Occipital lobe (tissue), 3 donors: ENCODE measurements at places on chromosomes 3 and 15.

GRCh38 chr3:58474348-58474911 lies 17.5 kb upstream of the KCTD6 start:
- no peak for DNase-seq

- no peak for DNase-seq
Observed at GRCh38 chr3:64216274-64217147, 8.8 kb downstream of the PRICKLE2 start.

DNA sequence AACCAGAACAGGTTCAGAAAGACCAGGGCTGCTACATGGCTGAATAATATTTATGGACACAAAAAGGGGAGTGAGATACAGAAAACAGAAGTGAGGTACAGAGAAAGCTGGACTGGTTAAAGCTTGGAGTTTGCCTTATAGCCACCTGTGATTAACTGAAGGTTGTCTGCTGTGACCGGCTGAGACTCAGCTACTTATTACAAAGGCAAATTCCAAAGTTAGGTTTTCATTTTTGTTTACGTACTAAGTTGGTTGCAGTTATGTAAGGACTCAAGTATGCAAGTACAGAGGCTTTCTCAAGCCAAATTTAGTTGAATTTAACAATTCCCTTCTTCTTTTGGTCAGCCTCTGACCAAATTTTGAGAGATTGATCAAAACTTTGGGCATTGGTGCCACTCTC lies 264.6 kb downstream of the THSD4 start:
- DNase-seq, result no peak

DNA sequence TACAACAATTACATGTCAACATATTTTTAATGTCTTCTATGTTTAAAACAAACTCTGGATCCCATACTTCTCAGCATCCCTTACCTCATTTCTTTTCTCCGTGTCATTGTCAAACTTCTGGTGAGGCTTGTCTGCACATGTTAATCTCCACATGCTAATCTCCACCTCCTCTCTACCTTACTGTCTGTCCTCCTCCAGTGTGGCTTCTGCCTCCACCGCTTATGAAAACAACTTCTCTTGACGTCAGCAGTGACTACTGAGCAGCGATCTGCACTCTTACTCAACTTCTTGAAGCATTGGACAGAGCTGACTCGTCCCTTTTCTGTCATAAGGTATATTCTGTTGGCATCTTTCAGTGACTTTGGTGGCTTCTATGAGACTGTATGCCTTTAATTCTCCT lies 338.2 kb upstream of the THRB start:
- no peak for DNase-seq

- no peak for DNase-seq
Observed at GRCh38 chr15:36161771-36162212, 417.6 kb upstream of the CDIN1 start.

DNA sequence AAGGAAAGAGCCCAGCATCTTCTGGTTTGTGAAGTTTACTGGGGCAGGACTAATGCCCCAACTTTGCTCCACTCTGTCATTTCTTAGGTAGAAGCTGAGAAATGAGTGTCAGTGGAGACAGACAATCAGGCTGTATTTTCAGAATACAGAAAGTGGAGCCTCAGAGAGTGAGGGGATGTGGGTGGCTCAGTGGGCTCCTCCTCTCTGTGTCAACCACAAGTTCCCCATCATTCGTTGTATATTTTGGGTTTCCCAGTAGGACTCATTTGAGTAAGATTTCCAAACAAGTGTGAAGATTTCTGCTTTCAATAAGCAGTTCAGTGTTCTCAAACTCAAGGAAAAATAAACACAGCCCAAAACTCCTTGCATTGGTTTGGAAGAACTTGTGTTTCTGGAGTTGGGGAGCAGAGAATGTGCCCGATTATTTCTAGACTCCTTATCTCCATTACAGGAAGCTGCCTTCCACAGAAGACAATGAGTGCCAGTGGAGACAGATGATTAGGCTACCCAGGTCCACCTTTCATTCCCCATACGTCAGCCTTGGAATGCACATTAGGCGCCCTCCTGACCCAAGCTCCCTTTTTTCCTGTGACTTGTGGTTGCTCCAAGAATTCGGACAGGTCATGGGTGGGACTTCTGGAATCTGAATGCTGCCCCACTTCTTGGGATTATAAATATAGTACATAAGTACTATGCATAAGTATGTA lies 792.1 kb upstream of the LMCD1 start:
- DNase-seq, result no peak

- no peak for DNase-seq
Observed at GRCh38 chr3:45275006-45275704, 49.1 kb upstream of the TMEM158 start.

DNA sequence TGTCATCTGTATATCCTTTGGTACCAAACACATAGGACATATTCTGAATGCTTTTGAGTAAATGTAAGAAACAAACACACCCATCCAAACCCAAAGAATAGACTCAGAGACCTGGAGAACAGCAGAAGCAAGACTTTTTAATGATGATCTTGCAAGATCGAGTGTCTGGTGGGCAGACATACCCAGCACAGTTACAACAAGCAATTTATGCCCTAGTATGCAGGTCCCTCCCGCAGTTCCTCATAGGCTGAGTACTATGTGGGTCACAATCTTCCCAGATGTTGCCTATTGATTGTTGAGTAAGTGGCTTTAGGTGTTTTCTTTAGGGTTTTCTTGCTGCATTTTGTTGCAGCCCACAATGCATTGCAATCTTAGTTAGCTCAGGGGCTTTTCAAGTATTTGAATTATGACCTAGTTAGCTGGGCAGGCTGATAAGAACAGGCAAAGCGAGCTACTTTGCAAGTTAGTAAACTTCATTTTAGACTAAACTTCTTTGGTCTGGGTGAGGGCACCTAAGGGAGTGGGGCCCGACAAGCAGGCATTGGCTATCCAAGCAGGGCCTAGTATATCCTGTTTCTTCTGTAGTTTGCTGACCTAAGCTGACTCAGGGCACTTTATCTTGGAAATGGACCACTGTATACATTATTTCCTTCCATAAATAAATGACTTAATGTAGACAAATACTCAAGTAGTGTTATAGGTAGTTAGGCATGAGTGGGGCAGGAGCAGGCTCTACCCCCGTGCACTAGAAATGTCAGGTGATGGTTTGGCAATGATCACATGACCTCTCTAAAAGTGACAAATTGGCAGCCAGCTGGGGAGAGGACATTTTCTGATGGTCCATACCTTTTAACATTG lies 87.3 kb upstream of the LIPC start:
- DNase-seq, result no peak

GRCh38 chr3:147493065-147493464 lies 83.9 kb downstream of the ZIC1 start:
- no peak for DNase-seq

GRCh38 chr15:94164202-94164807 lies 67.1 kb upstream of the MCTP2 start:
- no peak for DNase-seq

GRCh38 chr3:46669191-46669999 lies 24.1 kb downstream of the ALS2CL start:
- no peak for DNase-seq
